ENCODE measurements at places on chromosomes 12 and 14. TPM values are rescaled to one million over a fixed set of nuclear protein-coding genes. Genes with fewer than 3 reads are reported as not detected.

DNA sequence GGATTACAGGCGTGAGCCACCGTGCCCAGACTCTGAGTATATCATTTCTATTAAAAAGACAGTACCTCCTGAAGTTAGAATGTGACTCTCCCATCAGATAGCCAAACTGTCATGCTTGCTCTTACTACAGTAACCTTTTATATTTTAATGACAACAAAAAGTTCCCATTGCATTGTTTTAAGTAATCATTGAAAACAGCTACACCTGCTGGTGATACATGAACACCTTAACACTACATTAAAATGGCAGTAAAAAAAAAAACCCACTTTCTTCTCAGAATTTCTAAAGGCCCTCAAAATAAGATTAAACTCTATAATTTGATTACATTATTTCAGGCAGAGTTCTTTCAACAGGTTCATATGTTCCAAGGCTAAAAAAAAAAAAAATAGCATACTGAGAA is 76.7 kb downstream of the SH2B3 start:
- DNase-seq: no peak

DNA sequence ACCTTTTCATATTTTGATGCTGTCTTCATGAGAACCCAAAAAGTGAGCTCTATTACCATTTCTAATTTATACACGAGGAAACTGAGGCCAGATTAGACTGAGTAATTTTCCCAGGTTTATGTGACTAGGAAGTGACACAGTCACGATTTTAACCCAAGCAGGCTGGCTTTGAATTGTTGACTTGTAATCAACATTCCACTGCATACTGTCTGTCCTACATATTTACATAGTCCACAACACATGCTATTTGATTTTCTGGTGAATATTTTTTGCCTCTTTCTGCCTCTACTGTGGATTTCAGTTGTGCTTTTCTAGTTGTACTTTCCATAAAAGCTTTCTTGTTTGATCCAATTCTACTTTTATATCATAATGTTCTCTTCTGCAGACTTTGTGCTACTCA is 8.2 kb downstream of the TAS2R7 start:
- DNase-seq: no peak

DNA sequence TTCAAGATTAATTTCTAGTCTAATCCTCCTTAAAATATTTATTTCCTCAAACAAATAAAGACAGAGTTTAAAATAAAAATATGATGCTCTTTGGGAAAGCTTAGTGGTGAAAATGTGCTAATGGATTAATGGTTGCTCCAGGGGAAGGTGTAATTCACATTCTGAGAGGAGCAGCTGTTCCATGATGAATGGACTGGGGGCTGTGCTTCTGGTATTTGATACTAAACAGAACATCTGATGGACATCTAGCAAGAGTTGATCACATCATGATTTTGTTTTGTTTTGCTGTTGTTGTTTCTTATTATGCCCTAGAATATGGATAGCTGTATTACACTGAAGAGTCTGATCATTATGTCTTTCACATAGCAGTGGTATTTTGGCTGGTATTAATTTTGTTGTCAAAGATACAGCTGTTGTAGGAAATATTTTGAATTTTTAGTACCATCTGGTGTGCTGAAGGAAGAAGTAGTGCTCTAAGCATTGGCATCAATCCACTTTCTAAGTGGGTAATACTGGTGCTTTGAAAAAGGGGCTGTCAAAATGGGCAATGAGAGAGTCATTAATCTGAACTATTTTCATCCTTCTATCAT is 296.4 kb downstream of the ADAMTS20 start:
- no peak for DNase-seq

- DNase-seq: no peak
Measured at GRCh38 chr14:28764257-28765160, 2.1 kb upstream of the FOXG1 start.

GRCh38 chr12:125140279-125141209 is 75.3 kb downstream of the AACS start:
- DNase-seq: no peak

DEGS2 gene
- total RNA-seq: 0.11 TPM
